ENCODE measurements at places on chromosomes 6 and 20.

GRCh38 chr20:61757678-61758563, 307.8 kb downstream of the TAF4 start:
- DNase-seq, result no peak

GRCh38 chr6:78199044-78199443, 546.2 kb downstream of the MEI4 start:
- no peak for DNase-seq

DNA sequence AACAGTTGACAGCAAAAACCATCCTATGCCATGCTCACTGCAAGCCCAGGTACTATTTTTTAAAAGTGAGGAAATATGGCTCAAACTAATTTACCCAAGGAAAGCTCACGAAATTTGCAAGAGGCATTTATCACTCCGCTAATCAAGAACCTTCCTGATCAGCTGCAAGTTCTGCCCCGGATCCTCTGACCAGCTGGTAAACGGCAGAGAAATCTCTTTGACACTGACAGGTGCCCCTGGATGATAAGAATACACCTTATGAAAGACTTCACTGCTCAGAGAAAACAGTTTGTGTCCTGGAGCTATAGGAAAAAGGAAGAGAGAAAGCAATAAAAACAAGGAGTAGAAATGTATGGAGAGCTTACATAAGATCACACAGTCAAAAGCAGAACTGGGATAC, 6.4 kb downstream of the CNKSR3 start:
- DNase-seq, result no peak

DNA sequence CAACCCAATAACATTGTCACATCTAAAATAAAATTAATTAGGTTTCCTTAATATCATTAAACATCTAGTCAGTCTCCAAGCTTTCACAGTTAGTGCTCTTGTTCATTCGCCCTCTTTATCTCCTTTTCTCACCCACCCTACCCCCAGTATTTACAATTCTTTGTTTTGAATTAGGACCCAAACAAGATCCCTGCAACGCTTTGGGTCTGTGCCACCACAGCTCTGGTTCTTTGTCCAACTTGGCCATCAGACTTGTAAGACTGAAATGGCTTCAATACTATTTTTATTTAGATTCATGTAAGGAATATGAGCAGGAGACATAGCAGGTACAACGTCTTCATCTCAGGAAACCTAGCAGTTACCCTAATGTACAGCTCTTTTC, 276.5 kb downstream of the CDKAL1 start:
- DNase-seq, result no peak

DNA sequence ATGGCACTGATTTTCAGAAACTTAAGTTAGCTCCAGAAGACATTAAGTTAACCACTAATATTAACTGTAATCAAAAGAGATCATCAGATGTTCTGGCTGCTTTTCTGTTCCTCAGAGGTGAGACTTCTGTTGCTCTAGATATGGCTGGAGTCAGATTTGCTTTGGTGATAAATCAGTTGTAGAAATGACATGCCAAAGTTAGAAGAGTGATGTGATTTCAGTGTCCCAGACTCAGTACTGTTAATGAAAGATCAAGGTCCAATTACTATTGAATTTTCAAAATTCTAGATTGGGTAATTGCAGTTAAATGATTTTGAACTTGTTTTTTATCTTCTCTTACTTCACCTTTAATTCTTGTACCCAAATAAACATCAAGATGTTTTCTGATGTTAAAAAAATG, 402.4 kb upstream of the SYNCRIP start:
- DNase-seq, result no peak

DNA sequence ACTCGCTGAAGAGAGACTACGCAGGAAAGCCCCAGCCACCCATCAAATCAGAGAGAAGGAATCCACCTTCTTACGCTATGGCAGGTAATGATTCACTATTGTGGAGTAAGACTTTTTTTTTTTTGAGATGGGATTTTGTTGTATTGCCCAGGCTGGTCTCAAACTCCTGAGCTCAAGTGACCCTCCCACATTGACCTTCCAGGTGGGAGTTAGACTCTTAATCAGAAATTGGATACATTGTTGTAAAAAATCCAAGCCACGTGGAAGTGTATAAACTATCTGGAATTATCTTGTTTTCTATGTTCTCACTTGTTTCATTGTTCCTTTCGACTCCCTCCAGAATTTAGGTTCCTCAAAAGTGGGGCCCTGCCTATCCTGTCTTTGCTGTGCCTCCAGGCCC, 6.8 kb downstream of the NQO2 start:
- DNase-seq, result no peak

DNA sequence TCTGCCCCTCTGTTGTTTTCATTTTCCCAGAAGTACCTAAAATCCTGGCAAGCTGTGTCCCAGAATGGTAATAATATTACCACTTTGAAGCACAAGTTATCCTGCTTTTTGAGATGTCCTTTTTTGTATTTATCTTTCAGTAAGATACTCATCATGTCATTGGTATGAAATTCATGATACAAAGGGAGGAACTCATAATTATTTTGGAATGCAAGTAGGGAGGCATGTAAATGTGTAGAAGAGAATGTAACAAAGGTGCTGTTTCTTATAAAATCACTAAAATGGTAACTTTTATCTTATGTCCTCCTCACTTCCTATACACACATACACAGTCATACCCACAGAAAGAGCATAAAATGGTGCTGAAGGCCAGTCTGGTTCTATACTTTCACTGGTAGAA, 109.9 kb downstream of the CD2AP start:
- no peak for DNase-seq

GRCh38 chr6:92922216-92922806, 497.0 kb downstream of the EPHA7 start:
- DNase-seq, result no peak

GRCh38 chr20:15005300-15005986, 668.0 kb upstream of the FLRT3 start:
- DNase-seq, result no peak

GRCh38 chr6:715709-716491, 23.0 kb upstream of the EXOC2 start:
- no peak for DNase-seq

GRCh38 chr6:14510038-14510437, 392.5 kb downstream of the CD83 start:
- DNase-seq, result no peak

DNA sequence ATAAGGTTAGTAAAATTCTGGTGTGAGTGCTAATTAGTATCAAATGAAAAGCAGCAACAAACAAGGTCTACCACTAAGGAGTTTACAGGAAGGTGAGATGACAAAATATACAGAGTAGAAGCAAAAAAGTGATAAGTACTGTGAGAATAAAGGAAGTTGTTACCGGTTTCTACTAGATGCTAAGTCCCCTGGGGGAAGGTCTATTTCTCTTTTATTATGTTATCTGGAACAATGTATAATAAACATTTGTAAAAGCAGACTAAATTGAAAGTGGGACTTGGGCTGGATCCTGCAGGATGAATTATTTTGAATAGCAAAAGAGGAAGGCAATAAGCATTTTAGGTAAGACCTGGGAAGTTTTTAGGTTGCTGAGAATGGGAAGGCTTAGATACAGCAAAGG, 158.7 kb upstream of the SLC22A16 start:
- DNase-seq, result no peak

DNA sequence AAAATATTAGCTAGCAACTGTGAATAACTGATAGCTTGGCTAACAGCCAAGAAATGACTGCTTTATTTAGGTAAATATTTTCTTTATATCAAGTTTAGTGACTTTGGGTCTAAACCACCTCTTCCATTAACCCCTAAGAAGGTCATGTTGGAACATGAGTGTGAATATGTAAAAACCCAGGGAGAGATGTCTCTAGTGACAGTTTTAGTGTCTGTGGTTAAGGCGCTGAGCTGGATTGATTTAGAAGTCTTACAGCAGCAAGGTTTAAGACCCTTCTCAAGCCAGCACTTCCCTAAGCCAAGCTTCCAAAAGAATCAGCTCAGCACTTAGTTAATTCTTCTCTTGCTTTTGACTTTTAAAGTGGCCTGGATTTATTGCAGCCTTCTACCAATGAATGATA, 11.4 kb upstream of the SIRT5 start:
- no peak for DNase-seq

GRCh38 chr6:133990321-133990720, 37.3 kb downstream of the TBPL1 start:
- no peak for DNase-seq

DNA sequence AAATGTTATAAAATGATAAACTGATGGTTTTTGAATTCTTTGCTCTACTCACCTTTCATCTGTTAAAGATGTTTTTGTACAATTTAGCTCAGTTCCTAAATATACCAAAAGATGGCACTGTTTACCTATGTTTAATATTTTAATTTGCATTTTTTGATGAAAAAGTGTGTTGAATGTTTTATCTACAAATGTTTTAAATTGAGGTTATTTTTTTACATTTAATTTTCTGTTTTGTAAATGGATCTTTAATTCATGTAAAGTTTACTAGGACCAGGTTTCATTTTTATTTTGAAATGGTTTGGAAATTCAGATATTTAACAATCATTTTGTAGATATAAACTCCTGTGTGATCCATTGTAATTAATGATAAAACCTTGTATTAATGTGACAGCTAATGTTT, 30.0 kb downstream of the CDKAL1 start:
- DNase-seq, result no peak

GRCh38 chr20:43739148-43739749, 12.4 kb upstream of the GTSF1L start:
- no peak for DNase-seq

GRCh38 chr6:53639520-53639919, 26.0 kb downstream of the KLHL31 start:
- DNase-seq, result no peak

DNA sequence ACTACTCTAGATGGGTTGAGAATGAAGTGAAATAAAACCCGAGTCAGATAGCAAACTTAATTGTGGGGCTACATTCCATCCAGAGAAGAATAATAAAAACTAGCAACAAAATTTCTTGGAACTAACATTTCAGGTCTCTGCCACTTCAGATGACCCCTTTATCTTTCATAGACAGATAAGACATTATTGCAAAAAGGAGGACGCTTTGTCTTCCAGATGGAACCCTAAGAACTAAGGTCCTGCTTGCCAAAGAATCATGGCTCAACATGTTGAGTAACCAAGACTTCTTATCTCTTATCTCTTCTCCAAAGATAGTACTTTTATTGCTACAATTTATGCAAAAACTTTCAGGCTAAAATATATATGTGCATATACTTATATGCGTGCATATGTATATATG, 221.1 kb upstream of the PREP start:
- DNase-seq, result no peak
